ENCODE measurements at places on chromosomes 7 and 10.
A peak's percentile ranks its signal among the peaks of the same experiment; 100 is the strongest.

GRCh38 chr7:37100735-37101331 lies 347.8 kb downstream of the ELMO1 start:
- no peak for DNase-seq

DNA sequence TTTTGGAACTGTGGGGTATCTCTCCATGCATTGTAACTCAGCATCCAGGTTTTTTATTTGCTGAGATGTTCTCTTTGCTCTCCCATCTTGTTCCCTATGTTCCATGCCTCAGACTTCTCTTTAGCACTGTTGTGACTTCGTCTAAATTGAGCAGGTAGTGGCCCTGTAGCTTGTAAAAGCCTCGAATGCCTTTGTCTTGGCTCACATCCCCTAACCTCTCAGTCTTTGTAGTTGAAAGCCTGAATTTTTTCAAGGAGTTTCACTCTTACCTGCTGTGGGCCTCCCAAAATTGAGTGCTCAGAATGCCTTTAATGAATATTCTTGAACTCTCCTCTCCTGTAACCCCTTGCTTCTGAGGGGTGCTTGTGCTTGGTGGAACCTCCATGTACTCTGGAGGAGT lies 1137.3 kb downstream of the REEP3 start:
- DNase-seq = no peak

- peak; percentile 42 for DNase-seq
Observed at GRCh38 chr7:74656441-74656836, 1.1 kb upstream of the GTF2I start.

DNA sequence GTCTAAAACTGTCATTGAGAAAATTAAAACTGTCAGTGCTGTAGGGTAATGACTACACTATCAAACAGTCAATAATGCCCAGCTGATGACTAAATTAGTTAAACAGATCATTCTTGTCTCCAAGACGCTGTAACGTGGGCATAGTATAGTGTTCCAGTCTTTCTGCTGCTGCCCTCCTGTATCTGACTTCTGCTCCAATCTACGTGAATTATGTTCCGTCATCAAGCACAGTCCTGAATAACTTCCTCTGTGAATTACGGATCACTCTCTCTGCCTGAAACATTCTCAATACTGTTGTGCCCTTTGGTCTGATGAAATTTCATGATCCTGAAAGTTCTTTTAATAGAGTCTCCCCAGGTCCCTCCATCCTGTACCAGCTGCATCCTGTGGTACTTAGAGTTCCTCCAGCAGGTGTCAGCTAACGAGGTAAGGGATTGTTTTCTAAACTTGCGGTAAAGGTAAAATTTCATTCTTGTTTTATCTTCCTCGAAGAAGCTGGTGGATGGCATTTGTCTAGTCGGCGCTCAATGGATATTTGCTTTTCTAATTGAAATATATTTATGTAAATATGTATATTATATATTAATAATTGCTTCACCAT lies 393.5 kb upstream of the ADARB2 start:
- no peak for DNase-seq

GRCh38 chr7:132256721-132257212 lies 319.5 kb downstream of the PLXNA4 start:
- DNase-seq = no peak
